ENCODE measurements at places on chromosomes 12 and 14.
A peak's percentile ranks its signal among the peaks of the same experiment; 100 is the strongest.

GRCh38 chr12:50241178-50241577 is 42.1 kb downstream of the LIMA1 start:
- no peak for DNase-seq

DNA sequence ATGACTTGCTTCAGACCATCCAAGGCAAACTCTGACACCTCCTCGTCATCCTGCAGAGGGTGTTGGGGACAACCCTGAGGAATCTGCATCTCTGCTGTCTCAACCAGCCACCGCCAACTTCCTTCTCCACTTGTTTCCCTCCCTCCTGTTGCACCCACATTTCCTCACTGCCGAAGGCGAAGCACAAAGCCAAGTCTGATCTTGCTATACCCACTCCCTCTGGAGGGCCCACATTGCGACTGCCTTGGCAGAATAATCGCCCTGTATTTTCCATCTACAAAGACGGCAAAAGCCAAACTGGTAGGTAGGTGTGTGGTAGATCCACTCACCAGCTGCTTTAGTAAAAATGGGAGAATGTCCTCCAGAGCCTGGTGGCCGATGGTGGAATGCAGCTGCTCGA is 21.8 kb upstream of the RAB35 start:
- DNase-seq: no peak

- peak; percentile 10 for DNase-seq
Measured at GRCh38 chr14:75132382-75133086, 5.7 kb upstream of the NEK9 start.

GRCh38 chr14:52876311-52876710 is 74.5 kb downstream of the FERMT2 start:
- no peak for DNase-seq

- DNase-seq: no peak
Measured at GRCh38 chr12:94211021-94211420, 62.6 kb downstream of the PLXNC1 start.

- no peak for DNase-seq
Measured at GRCh38 chr12:74538491-74539258, 1.0 kb downstream of the ATXN7L3B start.

GRCh38 chr14:99808515-99808914 is 15.3 kb downstream of the EML1 start:
- no peak for DNase-seq

DNA sequence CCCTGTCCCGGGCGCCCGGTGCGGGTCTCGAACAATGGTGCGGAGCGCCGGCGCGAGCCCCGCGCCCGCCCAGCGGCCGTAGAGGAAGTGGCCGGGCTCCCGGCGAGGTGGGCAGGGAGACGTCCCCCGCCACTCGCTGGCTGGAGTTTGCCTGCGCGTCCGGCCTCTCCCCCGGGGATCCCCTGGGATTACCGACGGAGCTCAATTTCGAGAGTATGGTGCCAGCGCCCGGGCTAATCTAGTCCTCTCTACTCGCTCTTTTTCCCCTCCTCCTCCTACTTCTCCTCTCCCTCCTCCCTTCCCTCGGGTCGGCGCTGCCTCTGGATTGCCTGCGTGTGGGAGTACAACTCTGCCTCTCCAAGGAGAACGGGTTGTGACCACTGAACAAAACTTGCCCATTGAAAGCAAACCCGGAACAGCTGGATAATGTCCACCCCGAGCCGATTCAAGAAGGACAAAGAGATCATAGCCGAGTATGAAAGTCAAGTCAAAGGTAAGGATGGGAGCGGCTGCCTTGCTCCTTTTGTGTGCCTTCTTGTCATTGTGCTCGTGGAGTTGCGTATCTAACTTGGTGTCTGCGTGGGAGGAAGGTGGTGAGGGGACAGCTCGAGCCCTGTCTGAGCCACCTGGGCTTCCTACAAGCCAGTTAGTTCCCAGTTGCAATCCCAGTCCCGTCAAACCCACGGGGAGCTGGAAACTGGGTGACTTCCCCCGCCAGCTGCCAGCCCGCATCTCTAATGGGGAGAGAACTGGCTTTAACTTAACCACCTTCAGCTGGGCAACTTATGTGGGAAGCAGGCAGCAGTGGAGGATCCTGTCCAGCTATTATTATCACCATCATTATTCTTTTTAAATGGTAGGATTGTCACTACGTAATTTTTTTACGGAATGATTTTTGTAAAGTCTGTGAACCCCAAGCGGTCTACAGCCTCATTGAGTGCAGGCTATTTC is at the start of gene SRGAP1:
Gene SRGAP1 (plus strand): TSS at position 310 of the 951 bp plus-strand sequence. CDS start 117 bp downstream, at position 427.
- DNase-seq: peak; percentile 56

DNA sequence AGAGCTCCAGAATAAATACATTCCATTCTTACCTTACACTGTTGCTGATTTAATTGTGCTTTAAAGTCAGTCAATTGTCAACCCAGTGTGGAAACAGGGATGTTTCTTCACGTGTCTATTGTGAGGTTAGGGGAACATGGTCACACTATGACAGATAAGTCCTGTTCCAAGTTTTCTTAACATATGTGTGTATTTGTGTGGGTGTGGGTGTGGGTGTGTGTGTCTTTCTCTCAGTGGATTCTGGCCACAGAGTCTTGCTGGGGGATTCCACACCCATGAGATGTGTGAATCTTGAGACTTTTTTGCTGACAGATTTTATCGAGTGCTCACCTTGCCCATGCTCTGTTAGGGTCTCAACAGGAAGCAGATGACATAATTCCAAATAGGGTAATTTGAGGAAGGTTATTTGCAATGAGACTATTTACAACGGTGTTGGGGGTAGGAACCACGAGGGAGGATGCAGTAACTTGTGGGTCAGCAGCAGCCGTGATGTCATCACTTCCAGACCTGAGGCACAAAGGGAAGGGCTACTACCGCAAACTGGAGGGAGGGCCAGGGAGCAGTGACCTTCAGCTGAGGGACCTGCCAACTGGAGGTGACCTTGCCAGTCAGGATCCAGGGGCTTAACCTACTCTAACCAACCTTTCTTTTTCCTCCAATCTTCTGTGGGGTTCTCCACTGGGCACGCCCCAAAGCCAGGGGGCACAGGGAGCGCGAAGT is 1.9 kb upstream of the VRK1 start:
- no peak for DNase-seq

DNA sequence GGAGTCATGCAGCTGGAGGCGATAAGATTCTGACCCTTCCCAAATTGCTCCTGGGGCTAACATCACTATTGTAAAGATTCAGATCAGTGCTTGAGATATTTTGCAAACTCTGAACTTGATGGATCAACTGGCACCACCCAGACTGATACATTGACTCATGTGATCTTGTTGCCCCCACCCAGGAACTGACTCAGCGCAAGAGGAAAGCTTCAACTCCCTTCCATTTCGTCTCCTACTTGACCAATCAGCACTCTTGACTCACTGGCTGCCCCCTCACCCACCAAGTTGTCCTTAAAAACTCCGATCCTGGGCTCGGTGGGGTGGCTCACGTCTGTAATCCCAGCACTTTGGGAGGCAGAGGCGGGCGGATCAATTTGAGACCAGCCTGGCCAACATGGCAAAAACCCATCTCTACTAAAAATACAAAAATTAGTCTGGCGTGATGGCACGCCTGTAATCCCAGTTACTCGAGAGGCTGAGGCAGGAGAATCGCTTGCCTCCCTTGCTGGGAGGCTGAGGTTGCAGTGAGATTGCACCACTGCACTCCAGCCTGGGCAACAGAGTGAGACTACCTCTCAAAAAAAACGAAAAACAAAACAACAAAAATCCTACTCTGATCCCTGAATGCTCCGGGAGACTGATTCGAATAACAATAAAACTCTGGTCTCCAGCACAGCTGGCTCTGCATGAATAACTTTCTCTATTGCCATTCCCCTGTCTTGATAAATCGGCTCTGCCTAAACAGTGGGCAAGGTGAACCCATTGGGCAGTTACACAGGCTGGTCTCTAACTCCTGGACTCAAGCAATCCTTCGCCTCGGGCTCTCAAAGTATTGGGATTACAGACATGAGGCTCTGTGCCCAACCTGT is 9.8 kb upstream of the ARF6 start:
- no peak for DNase-seq

DNA sequence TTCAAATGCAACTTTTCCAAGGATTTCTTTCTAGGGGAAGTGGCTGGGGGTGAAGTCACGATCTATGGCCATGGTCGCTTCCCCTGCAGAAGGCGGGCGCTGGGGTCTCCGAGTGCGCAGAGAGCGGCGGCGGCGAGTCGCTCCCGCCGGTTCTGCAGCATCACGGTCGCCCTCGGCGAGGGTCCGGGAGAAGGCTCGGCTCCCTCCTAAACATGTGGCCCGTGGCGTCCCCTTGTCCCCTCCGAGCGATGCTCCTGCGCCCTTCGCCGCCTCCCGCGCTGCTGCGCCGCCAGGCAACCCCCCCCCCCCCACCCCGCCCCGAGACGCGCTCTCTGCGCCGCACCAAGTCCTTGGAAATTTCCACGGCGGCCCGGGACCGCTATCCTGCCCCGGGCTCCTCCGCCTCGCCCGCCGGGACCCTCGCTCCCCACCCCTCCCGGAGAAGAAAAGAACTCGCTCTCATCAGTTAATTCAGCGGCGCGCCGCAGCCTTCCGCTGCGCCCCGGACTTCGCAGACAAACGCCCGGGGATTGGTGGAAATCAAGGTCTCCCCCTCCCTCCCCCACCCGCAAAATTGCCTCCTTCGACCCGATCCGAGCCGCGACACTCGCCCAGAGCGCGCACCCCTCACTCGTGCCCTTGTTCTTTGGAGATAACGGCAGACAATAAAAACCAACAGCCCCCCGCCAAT is at the start of gene ST8SIA1:
Gene ST8SIA1 (minus strand): TSS at position 298 of the 691 bp plus-strand sequence. CDS start 475 bp downstream, outside the sequence.
- DNase-seq: no peak

DNA sequence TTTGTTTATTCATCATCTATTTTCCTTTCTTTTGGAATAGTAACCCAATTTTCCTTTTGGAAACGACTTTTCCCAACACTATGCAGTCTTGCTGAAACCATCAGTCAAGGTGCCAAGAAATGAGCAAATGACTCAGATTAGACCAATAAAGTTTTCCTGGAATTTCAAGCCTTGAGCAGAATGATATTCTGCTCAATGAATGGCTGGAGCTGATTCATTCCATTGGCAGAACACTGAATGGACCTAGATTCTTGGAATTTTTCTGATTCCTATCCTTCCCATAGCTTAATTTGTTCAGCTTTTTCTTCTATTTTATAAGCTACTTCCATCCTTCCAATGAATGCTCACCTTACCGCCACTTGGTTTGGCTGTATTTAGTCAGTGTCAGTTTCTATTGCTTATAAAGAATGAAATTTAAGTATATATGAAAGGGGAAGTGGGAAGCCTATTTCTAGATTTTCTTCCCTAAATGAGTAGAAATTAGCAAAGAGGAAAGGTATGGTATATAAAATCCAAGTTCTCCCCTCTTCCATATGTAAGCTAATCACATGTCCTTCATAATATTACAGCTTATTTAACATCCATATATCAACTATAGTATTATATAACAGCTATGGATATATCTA is 89.0 kb downstream of the C14orf39 start:
- DNase-seq: no peak

DNA sequence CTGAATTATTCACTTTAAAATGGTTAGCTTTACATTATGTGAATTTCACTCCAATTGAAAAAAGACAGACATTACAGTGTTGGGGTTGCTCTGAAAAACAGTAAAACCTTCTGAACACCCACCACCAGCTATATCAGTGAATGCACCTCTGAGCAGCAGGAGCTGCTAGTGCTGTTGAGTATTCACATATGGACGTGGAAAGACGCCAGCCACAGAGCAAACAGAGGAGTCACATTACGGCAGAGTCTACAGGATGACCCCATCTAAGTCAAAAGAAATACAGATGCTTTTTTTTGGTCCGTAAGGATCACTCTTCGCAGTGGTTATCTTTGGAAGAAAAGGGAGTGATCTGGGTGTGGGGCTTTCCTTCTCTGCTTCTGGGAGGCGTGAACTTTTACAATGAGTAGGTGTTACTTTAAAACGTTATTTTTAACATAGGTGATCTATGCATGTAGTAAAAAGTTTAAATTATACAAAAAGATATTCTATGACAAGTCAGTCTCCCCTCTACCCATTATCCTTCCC is 4.5 kb downstream of the HVCN1 start:
- DNase-seq: no peak

DNA sequence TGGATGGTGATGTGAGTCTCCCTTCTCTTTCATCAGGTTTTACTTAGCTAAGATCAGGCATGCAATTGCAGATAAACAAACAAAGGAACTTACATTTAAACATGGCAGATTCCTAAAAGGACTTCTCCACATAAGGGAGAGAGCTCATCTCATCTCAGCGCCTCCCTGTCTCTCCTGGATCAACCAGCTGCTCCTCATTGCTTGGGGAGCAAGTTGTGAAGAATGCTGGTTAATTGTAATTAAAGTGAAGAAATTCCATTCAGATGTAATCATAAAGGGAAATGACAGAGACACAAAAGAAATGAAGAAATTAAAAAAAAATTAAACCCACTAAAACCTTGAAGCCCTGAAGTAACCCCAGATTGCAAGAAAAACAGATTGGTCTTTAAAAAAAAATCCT is 104.4 kb upstream of the DIO2 start:
- no peak for DNase-seq

Data from NCI-H510A (cell line).